CD4-positive, alpha-beta T cell treated with Interleukin-2 at 100 ng/mL for 4 hours (primary cell): ENCODE measurements at places on chromosomes 1 and 21.

DNA sequence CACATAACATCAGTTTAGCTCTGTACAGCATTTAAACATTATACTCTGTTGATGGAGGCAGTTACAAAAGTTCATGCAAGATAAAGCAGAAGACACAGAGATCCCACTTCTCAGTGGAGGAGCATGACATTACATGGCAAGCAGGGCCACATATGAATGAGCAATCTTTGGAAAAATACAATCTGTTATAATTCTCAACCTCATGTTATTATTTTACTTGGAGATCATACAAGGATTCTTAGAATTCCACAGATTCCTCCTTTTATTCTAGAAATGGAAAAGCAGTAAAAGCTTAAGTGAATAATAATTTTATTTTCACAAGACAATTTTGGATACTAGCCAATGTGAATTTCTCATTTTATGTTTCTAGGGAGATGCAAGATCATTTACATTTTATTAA, 66.6 kb downstream of the IFI44 start:
- no peak for DNase-seq

- no peak for DNase-seq
Observed at GRCh38 chr1:6313393-6314200, 52.7 kb upstream of the GPR153 start.

DNA sequence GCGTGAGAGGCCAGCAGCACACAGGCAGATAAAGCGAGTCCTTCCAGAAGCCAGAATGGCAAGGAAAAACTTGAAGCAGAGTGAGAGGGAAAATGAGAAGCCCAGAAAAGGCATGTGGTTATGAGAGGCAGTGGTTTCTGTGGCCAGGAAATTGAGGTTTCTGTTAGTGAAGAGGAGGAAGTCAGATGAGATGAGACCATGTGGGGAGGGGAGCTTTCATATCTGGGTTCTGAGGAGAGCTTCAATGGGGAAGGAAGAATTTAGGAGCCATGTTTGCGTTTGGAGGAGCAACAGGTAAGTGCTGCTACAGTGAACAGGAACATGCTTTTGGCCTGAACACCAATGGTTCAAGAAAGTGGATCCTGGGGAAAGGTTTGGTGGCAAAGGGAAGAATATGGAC, 6.1 kb upstream of the CD1A start:
- DNase-seq = peak; percentile 39

DNA sequence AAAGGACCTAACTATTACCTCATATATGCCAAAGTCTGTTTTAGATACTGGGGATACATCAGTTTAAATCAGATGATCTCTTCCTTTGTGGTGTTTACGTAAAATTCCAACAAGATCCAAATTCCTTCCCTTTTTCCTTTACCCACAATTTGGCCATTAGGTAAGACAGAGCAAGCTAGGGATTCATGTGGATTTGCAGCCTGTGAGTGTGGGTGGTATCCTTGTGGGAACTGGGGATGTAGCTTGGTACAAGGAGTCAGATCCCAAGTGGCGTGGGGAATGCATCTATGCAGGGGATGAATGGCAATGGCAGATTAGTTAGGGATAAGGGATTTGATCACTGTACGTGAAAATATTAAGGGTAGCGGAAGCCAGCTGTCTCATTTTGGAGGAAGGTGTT, 9.8 kb upstream of the STRIP1 start:
- no peak for DNase-seq

DNA sequence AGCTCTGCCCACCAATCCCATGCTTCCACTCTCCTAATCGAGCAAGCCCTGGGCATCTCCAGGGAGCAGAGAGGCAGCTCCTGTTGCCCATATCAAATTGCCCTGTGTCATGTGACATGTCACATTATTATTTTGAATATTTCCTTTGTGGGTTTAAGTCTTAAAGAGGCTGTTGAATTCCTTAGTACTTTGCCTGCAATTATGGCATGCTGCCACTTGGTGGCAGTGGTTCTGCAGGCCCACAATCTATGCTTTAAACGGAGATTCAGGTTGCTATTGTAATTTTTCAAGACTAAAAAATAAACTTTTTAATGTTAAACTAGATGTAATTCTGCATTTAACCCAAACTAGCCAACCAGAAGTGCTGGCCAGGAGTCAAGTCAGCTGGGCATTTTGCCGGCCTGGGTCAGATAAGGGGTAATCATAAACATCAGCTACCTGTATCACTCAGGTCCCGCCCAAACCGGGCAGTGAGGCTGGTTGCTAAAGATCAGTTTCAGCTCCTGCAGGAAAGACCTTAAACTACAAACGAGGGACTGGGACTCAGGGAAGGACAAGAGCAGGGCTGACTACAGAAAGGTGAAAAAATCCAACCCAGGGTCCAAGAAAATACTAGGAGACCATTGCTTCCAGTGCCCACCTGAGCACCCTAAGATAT, 37.3 kb upstream of the ARHGEF16 start:
- DNase-seq = no peak

- no peak for DNase-seq
Observed at GRCh38 chr1:86498281-86498680, 29.6 kb downstream of the CLCA1 start.

DNA sequence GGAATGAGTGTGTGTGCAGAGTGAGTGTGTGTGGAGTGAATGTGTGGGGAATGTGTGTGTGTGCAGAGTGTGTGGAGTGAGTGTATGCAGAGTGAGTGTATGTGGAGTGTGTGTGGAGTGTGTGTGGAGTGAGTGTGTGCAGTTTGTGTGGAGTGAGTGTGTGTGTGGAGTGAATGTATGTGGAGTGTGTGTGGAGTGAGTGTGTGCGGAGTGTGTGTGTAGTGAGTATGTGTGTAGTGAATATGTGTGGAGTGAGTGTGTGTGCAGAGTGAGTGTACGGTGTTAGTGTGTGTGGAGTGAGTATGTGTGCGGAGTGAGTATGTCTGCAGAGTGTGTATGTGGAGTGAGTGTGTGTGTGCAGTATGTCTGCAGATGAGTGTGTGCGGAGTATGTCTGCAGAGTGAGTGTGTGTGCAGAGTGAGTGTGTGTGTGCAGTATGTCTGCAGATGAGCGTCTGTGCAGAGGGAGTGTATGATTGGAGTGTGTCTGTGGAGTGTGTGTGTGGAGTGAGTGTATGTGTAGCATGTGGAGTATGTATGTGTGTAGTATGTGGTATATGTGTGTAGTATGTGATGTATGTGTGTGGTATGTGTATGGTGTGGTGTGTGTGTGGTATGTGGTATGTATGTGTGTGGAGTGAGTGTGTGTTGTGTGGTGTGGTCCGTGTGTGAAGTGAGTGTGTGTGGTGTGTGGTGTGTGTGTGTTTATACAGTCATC, 59.7 kb upstream of the CLDN14 start:
- no peak for DNase-seq

GRCh38 chr1:45200906-45201500, 5.4 kb downstream of the ZSWIM5 start:
- DNase-seq = no peak

GRCh38 chr1:61289232-61290098, 207.1 kb downstream of the NFIA start:
- no peak for DNase-seq

DNA sequence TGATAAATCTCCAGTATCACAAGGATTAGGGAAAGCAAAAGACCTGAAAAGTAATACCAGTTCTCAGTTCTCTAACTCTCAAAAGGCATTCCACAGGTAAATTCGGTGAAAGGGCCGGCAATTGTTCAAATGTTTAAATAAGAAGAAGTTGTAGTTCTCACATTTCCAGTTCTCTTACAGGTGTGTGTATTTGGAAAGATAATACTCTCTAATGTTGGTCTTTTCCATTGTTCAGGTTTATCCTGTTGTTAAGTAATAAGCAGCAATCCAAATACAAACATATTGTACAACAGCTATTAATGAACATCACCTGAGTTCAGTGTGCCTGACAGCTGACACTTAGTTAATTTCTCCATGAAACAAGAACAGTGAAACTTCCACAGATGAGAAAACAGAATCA, 13.2 kb upstream of the PRKAB2 start:
- no peak for DNase-seq

DNA sequence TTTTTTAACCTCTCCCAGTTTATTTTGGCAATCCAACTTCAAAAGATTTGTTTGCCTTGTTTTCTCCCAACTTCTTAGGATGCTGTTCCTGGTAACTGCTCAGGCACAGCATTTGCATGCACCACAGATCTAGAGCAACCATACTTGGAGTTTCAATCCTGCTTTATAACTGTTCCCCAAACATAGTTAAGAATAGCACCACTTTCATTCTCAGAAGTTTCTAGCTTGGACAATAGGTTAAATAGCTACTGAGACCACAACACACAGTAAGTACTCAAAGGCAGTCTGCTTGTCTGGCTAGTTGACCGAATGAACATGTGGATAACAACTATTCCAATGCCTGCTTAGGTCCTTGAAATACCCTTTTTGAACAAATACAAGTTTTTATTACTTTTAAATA, 76.8 kb downstream of the FOXJ3 start:
- DNase-seq = no peak

DNA sequence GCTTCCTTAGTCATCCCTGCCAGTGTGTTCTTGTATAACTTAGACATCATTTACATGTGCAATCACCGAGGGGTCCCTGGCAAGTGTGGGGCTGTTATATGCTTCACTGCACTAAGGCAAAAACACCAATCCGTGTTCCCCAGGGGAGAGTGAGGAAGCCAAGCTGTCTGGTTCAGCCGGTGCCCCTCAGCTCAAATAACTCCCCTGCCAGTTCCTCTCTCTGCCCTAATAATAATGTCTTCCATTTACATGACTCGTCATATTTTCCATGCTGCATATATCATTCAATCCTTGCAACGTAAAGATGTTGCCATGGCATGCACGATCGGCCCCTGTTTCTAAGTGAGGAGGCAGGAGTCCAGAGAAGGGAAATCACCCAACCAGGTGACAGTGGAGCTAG, 24.4 kb upstream of the NDC1 start:
- DNase-seq = no peak

GRCh38 chr1:150008699-150009098, 1.8 kb downstream of the OTUD7B start:
- no peak for DNase-seq

DNA sequence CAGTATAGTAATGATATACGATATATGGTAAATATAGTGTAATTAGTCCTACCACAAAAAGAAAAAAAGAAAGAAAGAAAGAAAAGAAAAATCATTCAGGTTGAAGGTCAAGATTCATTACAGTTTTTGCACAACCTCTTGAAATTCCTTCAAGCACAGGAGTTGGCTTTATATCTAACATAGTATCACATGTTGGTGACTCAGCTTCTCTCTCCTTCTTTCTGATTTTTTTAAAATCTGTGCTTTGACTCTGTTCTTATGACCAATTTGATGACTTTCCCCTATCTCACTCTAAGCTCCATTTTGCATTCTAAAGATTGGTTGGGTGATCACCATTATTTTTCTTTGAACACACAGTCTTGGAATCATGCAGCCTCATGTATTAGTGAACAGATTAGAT, 148.2 kb upstream of the COL11A1 start:
- DNase-seq = no peak

- DNase-seq = peak; percentile 48
Observed at GRCh38 chr1:58768971-58769808, 14.7 kb downstream of the JUN start.

GRCh38 chr1:214280386-214281020, 456 bp upstream of the SMYD2 start:
- no peak for DNase-seq

DNA sequence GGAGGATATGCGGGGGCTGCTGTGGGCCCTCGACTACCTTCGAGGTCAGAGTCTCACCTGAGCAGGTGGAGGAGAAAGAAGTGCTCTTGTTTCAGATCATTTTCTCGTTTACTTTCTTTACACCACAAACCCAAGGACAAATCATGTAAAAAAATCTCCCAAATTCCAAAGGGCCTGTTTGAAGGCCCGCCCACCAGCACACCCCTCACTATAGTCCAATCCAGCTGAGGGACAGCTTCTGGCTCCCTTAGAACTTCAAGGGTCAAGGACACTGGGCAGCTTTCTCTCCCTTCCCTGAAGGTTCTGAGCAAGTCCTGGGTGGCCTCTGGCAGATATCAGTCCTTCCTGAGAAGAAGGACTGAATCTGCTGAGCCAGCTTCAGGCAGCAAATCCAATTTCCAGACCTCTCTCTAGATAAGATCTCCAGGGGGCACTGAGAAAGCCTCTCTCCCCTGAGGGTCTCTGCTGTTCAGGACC, 5.5 kb downstream of the STK40 start:
- no peak for DNase-seq

GRCh38 chr1:206445116-206445515, 25.2 kb upstream of the IKBKE start:
- DNase-seq = no peak

- DNase-seq = no peak
Observed at GRCh38 chr21:41564871-41565274, 56.9 kb upstream of the TMPRSS2 start.

GRCh38 chr1:110056776-110057175, 13.7 kb downstream of the ALX3 start:
- no peak for DNase-seq

GRCh38 chr1:205777994-205778393, 2.7 kb upstream of the RAB29 start:
- DNase-seq = no peak

GRCh38 chr1:234912548-234913277, 215.9 kb downstream of the TOMM20 start:
- no peak for DNase-seq

GRCh38 chr21:41830145-41830707, 48.9 kb downstream of the PRDM15 start:
- no peak for DNase-seq

DNA sequence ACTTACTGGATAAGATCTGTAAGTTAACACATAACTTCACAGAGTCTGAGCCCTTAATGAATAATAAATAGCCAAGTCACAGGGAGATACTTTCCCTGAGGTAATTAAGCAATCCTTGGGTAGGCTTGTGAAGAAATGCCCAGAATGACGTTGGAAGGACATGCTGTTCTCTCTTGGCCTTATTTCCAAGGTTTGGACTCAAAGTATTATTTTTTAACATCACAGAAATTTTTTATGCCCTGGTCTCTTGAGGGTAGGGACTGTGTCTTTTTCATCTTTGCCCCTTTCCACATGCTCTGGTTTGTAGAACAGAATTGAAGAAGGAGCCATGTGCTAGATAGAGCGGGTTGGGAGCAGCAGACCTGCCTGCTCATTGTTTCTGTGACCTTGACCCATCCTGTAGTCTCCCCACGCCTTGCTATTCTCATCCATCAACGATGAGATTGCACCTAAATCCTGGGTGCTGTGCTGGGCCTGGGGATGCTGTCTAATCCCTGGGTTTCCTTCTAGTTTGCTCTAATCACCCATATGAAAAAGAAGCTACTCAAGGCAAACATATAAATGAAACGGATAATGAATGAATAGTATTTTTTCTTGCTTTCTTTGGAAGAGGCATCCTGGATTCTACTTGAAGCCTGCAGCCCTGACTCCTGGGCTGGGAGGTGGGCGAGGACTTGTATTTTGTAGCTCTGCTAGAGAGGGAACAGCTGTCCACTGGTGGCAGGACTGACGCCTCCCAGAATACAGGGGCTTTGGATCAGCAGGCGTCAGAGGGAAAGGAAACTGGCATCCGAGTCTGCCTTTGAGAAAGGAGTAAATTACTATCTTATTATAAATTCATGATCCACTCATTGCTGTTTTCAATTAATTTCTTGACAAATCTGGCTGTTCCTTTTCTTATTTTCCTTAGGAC, 17.5 kb upstream of the LAMTOR5 start:
- DNase-seq = no peak

- DNase-seq = no peak
Observed at GRCh38 chr1:171877701-171878100, 36.4 kb downstream of the DNM3 start.
